ENCODE measurements at places on chromosomes 11 and 22.

DNA sequence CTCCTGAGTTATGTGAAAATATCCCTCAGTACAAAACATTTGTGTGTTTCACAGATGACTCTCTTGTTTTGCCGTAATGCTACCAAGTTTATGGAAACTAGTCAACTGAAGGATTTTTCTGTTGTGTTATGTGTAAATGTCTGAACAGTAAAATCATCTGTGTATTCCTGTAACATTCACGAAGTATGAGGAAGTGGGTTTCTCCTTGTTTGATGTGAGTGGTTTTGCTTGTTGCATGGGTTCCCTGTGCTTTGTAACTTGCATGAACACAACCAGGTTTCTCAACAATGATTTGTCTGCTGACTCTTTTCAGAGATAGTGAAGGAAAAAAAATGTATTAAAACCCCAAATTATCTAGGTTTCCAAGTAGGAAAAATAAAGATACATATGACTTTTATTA, 138.1 kb downstream of the PGR start:
- no peak for DNase-seq

- DNase-seq: no peak
Observed at GRCh38 chr22:19503367-19503766, 20.8 kb downstream of the CLDN5 start.

GRCh38 chr11:18243783-18244362, 4.6 kb downstream of the SAA2 start:
- DNase-seq: peak; percentile 36

DNA sequence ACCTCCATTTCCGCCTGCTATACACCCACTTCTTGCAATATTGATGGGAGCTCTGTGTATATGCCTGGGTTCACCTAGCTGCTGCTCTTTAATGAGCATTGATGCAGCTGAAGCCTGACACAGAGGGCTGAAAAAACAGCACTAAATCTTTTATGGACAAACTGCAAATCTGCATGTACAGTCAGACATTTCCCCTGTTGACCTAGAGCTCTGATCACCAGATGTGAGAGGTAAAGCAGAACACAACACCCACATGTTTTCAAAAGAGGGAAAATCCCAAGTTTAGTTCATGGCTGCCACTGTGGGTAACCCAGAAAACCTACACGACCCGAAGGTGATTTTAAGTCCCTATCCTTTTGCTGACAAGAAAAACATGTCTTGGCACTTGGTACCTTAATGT, 303.0 kb upstream of the PITPNB start:
- DNase-seq: no peak
